ENCODE measurements at places on chromosomes 5 and 9.
A peak's percentile ranks its signal among the peaks of the same experiment; 100 is the strongest.

GRCh38 chr5:62296998-62297397, 9.0 kb upstream of the KIF2A start:
- no peak for DNase-seq

GRCh38 chr9:26157411-26157810, 479.2 kb upstream of the TUSC1 start:
- DNase-seq: no peak

DNA sequence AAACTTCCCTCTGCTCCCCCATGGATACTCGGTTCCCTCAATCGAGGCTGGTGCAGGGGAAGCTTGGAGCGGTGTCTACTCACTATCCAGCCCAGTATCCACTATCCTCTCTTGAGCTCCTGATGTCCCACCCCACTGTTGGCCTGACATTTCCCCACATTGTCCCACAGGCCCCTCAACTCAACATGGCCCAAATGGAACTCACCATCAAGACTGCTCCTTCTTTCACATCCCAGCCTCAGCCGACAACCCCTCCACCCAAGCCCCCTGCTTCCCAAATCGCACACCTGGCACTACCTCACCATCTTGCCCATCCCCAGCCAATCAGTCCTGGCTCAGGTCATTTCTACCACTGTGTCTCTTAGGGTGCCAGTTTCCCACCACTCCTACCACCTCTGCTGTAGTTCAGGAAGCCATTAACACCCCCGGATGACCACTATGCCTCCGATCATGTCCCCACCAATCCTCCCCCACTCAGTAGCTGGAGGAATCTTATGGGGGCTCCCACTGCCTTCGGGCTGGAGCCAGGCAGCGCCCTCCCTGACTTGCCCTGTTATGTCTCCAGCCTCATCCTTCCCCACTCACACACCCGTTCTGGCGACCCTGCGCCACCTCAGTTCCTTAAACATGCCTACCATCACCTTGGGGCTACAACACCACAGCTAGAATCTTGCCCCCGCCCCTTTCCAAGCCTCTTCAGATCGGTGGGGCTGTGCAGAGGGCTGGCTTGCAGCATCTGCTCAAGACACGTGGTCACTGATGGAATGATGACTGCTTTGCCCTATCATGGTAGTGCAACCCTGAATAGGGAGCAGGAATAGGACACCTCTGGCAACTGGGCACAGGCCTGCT, 273.6 kb downstream of the FSTL4 start:
- no peak for DNase-seq

GRCh38 chr5:168184103-168184502, 107.3 kb upstream of the WWC1 start:
- DNase-seq: no peak

DNA sequence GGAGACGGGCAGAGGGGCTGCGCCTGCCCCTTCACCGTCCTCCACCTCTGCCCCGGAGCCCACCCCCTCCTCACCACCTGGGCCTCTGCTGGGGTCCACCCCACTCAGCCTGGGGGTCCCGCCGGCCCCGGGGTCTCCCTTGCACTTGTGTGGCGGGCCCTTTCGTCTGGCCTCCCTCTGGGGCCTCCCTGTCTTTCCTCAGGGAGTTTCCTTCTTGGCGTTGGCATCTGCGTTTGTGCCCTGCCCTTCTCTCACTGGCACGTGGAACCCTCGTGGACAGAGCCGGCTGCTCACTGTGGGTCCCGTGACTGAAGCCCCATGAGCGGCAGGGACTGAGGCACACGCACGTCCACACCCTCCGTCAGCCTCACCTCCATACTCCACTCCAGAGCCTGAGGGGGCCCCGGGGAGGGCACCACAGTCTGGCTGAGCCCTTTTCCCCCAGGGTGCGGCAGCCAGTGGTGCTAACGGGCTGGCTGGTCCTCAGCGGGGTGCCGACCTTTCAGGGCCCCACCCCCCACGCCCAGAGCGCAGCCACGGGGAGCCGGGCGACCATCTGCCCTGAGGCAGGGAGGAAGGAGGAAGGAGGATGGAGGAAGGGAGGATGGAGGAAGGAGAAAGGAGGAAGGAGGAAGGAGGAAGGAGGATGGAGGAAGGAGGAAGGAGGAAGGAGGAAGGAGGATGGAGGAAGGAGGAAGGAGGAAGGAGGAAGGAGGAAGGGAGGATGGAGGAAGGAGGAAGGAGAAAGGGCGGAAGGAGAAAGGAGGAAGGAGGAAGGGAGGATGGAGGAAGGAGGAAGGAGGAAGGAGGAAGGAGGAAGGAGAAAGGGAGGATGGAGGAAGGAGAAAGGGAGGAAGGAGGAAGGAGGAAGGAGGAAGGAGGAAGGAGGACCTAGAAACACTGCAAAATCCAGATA, 53.0 kb upstream of the NRARP start:
- DNase-seq: no peak

DNA sequence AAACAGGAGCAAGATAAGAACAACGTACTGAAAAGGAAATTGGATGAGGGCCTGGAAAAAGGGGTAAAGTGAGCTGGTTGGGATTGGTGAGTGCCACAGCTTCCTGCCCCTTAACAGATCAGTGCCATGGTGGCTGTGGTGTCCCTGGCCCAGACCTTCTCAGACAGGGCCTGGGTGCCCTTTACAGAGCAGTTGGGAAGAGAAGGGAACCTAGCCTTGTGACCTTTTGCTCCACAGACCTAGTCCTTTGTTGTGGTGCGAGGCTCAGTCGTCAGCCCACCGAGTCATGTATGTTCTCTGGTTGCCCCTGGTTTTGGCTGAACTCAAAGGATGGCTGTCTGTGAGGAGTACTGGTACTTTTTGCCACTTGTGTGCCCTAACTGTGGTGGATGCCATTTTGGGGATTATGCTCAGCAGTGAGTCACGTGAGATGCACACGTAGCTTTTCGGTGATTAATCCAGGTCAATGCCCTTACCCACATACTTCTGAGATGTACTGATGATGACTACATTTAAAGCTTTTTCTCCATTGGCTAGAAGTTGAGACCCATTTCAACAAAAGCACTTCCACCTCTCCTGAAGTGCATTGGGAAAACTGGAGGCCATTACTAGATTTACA, 48.4 kb downstream of the EXOSC2 start:
- peak; percentile 46 for DNase-seq

DNA sequence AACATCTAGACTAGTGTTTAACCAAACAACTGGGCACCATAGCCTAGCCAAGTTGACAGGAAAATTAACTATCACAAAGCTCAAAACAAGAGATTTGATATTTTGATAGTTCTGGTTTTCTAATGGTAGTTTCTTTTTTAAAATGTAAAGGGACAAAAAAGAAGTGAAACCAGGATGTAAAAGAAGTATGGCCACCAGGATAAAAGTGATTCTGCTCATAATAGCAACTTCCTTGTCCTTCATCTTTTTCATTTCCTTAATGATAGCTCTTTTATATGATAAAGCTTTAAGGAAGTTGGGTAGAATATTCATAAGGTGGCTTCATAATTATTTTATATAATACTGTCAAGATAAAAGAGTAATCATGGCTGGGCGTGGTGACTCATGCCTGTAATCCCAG, 139.1 kb downstream of the BASP1 start:
- DNase-seq: no peak

GRCh38 chr5:58466939-58467338, 7.1 kb upstream of the PLK2 start:
- peak; percentile 43 for DNase-seq

GRCh38 chr9:19940811-19941535, 152.1 kb upstream of the SLC24A2 start:
- DNase-seq: no peak

- DNase-seq: no peak
Observed at GRCh38 chr5:154523709-154524108, 45.7 kb upstream of the HAND1 start.

- no peak for DNase-seq
Observed at GRCh38 chr5:52829664-52830063, 41.9 kb downstream of the ITGA1 start.

DNA sequence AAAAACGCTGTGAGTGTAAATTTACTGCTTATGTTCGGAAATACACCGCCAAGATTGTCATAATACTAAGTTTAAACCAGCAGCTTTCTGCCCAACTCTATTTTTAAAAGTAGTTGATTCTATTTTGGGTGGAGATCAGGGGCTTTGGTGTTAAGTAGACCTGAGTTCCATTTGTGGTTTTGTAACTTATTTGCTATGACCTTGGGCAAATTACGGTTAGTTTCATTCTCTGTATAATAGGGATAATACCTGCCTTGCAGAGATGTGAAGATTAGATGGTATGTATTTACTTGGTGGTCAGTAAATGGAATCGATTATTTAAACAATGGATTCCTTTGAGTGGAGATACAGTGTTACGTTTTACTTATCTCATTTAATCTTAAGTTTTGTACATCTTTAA, 1.6 kb downstream of the RAD23B start:
- no peak for DNase-seq

DNA sequence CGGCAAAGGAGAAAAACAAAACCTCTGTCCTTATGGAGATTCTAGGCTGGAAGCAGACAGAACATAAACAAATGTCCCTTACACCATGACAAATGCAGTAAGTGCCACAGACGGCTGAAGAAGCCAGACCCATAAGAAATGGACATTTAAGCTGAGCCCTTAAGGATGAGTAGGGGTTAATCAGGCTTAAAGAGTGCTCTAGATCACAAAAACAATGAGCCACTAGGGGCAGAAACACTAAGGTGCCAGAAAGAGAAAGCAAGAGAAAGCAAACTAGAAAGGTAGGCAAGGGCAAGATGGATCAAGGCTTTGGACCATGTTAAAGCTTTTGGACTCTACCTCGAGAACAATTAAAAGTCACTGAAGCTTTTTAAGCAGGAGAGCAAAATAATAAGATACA, 326.9 kb upstream of the WWC1 start:
- DNase-seq: no peak

DNA sequence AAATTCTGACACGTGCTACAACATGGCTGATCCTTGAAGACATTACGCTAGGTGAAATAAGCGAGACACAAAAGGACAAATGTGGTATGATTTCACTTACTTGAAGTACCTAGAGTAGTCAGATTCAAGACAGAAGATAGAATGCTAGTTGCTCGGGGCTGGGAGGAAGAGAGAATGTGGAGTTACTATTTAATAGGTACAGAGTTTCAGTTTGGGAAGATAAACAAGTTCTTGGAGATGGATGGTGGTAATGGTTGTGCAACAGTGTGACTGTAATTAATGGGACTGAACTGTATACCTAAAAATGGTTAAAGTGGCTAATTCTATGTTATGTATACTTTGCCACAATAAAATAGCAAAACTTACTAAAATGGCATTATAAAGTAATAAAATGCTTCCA, 34.4 kb downstream of the PAM start:
- no peak for DNase-seq
